ENCODE measurements at places on chromosomes 2 and 18.
A peak's percentile ranks its signal among the peaks of the same experiment; 100 is the strongest.

- DNase-seq, result no peak
These were observed 38.3 kb downstream of the CRYGD start for GRCh38 chr2:208086029-208086428.

DNA sequence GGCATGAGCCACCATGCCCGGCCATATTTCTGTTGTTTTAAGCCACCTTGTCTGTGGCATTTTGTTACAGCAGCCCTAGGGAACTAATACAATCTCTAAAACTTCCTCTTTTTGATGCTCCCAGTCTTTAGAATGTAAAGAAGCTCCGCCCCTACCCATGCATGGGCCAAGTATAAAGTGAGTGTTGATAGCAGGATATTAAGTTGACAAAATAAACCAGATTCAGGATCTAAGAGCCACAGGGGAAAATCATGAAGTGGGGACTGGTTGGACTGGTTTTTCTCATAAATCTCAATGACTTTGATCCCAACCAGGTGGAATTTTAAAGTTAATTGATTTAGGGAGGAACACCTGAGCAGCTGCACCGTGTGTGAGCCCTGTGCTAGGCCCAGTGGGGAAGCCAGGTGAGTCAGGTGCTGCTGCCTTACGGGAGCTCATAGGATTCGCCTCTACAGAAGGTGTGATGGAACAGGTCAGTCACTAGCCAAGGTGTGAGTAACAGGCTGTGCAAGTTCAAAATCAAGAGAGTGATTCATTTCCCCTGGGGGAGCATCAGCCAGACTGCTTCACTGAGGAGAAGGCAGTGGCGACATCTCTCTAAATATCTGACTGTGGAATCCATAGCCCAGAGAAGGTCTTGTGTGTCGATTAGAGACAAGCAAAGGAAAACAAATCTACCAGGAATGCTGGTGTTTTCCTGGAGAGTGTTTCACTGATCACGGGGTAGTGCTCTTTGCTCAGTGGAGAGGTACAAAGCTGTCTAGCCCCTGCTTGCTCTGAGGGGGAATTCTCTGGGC lies 63.0 kb upstream of the MSH2 start:
- DNase-seq, result peak; percentile 31

DNA sequence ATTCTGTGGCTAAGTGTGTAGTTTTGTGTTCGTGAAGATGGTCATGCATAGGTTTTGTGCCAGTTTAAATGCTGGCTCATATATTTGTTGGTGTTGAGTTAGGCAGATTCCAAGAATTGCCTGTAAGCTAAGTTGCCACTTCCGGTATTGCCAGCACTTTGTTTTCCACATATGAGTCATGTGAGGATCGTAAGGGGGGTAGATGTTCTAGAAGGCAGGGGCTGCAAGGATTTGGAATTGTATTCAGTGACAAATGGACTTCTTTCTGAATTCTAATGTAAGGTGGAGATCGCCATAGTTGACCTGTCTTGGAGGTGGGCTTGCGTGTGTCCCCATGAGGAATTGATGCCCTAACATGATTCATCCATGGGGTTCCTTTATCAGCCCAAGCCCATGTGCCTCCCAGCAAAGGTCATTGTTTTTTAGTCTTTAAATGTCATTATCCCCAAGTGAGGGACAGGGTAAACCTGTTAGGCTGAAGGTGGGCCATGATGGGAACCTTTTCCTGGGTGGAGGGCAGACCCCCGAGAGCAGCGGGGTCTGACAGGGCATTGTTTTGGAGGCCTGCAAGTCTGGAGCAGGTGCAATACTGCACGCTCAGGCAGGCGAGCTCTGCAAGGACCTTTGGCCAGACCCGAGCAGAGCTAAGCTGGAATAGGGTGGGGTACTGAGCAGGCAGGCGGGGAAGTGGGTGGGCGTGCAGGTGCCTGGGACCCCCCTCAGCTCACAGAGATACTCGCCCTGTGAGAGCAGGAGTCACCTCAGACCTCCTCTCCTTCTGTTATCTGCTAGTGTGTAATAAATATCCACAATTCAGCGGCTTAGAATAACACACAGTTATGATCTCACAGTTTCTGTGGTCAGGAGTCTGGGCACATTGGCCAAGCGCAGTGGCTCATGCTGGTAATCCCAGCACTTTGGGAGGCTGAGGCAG lies 77.4 kb downstream of the LRRFIP1 start:
- peak; percentile 58 for DNase-seq

GRCh38 chr2:156279446-156280150 lies 52.9 kb downstream of the NR4A2 start:
- DNase-seq, result no peak

DNA sequence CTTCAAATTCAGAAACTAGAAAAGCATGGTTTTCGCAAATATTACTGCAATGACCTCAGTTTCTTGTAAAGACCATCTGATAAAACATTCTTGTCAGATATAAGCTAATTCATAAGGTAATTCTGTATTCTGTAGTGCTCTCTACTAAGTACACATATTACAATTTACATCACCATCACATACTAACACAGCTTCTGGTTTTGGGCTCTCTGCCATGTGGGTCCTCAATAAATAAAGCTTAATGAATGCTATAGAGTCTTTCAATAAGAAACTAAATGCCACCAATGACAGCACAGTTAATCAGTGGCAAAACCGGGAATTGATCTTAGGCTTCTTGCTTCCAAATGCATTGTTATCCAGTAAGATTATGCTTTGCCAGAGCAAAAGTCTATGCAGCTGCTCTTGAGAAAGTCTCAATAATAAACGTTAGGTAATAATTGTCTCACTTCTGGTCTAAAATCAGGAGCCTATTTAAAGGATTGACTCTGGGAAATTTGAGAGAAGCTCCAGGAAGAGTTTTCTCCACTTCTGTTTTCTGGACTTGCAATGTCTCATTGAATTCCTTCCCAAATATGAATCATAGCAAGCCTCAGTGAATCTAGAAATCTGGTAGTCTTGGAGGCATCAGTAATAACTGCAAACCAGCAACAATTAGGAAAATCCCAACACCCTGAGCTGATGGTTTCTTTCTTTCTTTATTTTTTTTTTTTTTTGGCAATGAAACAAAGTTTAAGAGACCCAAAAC lies 67.9 kb upstream of the RAPGEF4 start:
- DNase-seq, result peak; percentile 66

GRCh38 chr2:72142570-72143440 lies 4.9 kb downstream of the CYP26B1 start:
- DNase-seq, result peak; percentile 63

GRCh38 chr2:36459725-36460137 lies 104.2 kb downstream of the CRIM1 start:
- DNase-seq, result no peak

Measured in GM03348 (cell line).